ENCODE measurements at places on chromosomes 16 and 17. TPM values are rescaled to one million over a fixed set of nuclear protein-coding genes. Genes with fewer than 3 reads are reported as not detected.

The JPH3 gene
- total RNA-seq, result 9.1 TPM

DNA sequence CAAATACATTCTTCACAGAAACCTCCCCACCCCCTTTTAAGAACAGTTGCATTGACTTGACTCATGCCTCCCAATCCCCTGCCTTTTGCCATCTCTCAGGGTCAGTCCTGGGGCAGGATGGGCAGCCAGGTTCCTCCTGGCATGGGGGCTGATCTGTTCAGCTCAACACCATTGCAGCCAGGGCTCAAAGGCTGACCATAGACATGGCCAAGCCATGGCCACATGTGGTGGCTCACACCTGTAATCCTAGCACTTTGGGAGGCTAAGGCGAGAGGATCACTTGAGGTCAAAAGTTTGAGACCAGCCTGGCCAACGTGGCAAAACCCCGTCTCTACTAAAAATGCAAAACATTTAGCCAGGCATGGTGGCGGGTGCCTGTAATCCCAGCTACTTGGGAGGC is 14.1 kb downstream of the ATP2C2 start:
- DNase-seq, result no peak

The SEPTIN12 gene
- total RNA-seq, result not detected

DNA sequence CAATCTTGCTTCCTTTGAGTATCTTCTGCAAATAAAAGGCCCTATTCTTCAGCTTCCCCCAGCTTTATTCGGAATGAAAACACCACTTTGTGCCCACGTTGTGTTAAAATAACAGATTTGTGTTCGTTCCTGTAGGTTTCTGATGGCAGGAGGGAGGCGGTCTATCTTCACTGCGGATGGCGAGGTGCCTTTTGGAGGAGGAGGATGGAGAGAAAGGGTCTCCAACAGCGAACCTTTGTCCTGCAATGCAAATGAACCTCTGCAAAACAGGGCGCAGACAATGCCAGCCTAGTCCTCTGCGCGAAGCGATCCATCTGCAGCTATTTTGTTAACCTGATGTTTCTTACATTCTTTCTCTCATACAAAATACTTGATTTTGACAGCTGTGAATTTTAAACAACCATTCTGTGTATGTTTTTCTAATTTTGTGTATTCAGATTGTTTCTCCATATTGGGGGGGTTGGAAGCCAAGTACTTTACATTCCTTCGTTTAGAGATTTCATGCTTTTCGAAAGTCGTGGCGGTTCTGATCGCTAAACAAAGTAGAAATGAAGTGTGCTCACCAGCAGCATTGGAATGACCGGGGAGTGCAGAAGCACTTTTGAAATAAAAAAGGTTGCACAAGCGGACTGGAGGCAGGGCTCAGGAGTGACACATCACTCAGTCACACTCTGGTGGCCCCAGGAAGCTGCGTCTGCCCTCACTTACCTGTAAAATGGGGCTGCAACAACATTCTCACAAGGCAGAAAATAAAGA is 279.0 kb upstream of the IRX5 start:
- peak; percentile 50 for DNase-seq

The TBC1D3E gene
- not detected for total RNA-seq

Measured in neural crest cell (in vitro differentiated cells).